ENCODE measurements at places on chromosomes 12 and 14.

GRCh38 chr12:55034218-55034617 is 14.4 kb downstream of the NEUROD4 start:
- DNase-seq = no peak

DNA sequence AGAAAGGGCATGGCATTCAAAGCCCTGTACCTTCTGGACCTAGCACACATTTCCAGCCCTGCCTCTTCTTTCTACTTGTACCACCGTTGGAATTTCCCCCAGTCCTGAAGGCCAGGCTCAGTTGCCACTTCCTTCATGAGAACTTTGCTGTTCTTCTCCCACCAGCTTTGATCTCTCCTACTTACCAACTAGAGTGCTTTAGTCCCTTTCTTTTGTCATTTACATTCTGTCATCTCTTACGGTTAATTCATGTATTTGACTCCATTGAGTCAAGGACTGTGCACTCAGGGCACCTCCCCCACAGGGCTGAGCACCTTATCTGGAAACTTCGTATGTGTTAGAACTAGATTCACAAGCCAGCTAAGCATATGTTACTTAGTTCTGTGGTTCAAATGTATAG is 26.3 kb downstream of the BICDL1 start:
- peak; percentile 58 for DNase-seq

DNA sequence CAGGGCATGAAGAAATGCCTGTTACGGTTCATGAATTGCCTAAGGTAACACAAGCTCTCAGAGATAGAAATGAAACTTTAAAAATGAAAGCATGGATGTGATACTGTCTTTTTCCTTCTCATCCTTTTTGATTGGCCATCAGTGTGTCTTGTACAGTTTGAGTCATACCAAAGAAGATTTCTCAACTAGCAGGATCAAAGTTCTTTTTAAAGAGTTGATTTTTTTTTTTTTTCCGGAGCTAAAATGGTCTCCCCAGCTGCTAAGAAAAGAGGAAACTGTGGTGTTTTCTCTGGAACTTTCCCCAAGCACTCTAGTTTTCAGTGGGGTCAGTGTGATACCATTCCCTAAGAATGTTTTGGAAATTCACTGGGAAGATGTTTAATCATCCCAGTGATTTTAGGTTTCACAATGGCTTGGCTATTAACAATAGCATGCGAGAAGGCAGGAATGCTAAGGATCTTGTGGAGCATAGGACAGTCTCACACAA is 105.0 kb downstream of the ETNK1 start:
- no peak for DNase-seq

DNA sequence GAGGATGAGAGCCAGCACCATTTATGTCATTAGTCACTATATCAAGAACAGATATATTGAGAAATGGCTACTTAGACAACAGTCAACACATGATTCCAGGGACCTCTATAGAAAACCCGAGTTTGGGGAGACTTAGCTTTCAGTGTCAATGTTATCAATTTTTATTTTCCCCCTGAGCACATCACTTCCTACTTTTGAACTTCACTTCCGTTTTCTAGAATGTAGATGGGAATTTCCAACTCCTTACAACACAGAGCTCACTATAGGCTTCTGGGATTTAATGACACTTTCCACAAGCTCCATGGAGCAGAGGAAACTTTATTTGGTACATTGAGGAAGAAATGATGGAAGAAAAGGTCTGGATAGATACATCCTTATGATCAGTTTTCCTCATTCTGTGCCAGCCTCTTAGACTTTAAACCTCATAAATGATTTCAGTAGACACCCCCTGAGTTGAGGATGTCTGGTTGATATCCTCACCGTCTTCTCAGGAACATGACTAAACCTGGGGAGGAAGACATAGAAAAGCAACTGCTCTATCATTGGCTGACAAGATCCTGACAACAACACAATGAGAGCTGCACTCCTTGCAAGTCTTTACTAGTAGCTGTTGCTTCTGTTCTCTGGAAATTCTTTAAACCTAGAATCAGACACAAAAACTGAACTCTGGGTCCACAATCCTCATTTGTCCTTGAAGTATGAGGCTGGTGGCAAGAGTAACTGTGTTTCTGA is 449.4 kb upstream of the OR4E1 start:
- peak; percentile 39 for DNase-seq

GRCh38 chr12:46675736-46676135 is 150.1 kb downstream of the SLC38A4 start:
- peak; percentile 33 for DNase-seq

GRCh38 chr12:113854385-113855142 is 111.6 kb downstream of the RBM19 start:
- no peak for DNase-seq

DNA sequence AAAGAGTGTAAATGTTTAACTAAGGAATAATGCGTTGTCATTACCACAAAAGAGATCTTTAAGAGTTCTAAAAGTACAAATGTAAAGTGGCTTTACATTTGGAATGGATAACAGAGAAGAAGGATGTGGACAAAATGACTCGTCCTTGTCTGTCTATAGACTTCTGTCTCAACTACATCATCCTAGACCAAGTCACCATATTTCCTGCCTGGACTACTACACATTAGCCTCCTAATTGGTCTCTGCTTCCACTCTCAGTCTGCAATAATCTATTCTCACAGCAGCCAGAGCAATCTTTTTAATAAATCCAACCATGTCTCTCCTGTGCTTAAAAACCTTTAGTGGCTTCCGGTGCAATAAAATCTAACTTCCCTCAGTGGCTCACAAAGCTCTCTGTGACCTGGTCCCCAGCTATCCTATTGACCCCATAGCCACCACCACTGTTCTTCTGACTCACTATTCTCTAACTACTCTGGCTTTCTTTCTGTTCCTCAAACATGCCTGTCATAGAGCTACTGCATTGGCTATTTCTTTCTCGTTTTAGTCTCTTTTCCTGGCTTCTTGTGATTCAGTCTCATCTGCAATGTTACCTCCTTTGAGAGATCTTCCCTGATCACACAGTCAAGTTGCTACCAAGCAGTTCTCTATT is 91.1 kb downstream of the MYF5 start:
- DNase-seq = no peak

DNA sequence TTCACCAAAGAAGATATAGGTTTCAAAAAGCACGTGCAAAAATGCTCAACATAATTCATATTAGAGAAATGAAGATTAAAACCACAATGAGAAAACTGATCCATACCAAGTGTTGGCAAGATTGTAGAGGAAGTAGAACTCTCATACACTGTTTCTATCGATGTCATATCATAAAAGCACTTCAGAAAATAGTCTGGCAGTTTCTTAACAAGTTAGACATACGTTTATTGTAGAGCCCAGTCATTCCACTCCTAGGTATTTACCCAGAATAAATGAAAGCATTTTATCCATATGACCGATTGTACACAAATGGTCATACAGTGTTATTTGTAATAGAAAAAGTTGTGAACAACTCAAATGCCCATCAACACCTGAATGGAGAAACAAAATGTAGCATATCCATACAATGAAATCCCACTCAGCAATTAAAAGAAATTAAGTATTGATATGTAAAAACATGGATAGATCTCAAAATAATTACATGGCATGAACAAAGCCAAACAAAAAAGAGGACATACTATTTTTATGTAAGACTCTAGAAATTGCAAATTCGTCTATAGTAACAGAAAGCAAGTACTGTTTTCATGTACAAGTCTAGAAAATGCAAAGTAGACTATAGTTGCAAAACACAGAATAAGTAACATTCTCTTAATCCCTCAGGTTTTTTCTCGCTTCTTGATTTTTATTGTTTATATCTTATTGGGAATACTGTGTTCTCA is 41.0 kb downstream of the USP15 start:
- DNase-seq = no peak

DNA sequence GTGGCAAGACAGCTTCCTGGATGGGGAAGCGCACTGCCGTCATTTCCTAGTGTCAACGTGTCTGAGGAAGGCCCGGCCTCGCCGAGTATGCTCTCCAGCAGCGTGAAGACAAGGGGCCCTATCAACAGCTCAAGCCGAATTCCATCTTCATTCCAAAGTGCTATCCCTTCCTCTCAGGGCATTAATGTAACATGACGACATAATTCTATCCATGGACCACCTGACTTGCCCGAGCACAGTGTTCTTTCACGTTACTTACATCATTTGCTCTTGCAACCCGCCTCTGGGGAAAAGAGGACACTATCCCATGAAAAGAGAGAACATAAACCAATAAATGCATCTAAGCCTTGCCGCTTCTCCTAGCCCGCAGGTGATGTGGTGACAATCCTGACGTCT is 22.9 kb downstream of the CCDC92 start:
- DNase-seq = no peak

GRCh38 chr12:121926874-121927706 is 8.7 kb downstream of the CFAP251 start:
- no peak for DNase-seq

- DNase-seq = no peak
Measured at GRCh38 chr12:69623970-69624369, 13.3 kb upstream of the LRRC10 start.

DNA sequence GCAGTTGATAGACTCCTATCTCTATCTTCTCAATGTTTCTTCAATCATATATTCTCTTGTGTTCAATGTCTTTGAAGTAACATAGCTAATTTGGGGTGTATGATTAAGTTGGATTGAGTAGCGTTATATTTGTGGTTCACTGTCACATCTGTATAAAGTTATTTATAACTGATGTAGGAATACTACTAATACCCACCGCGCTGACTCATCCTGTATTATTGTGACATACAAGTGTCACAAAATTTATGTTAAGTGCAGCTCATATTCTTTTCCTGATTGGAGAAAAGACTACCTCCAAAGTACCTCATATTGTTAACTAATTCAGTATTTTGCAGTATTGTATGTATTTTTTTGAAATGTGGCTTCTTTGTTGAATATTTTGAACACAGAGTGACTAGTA is 940.8 kb downstream of the SLC6A15 start:
- no peak for DNase-seq

GRCh38 chr12:105843561-105843960 is 295.2 kb downstream of the NUAK1 start:
- DNase-seq = no peak

GRCh38 chr12:127235761-127236160 is 1031.2 kb upstream of the TMEM132C start:
- DNase-seq = no peak

- DNase-seq = no peak
Measured at GRCh38 chr12:85523197-85523596, 243.2 kb downstream of the ALX1 start.

DNA sequence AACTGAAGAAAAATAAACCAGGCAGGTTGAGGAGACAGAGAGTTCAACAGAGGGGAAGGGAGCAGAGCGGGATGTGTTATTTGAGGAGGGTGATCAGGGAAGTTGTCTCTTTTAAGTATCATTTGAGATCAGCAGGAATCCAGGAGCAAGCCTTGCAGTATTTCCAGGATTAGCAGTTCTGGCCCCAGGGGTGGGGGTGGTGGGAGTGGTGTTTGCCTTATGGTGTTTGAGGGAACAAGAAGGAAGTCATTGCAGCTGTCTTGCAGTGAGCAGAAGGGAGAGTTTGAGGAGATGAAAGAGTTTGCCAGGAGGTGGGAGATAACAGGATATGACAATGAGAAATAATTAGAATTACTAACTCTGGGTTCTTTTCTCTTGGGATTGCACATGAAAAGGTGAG is 418.6 kb downstream of the NELL2 start:
- no peak for DNase-seq

DNA sequence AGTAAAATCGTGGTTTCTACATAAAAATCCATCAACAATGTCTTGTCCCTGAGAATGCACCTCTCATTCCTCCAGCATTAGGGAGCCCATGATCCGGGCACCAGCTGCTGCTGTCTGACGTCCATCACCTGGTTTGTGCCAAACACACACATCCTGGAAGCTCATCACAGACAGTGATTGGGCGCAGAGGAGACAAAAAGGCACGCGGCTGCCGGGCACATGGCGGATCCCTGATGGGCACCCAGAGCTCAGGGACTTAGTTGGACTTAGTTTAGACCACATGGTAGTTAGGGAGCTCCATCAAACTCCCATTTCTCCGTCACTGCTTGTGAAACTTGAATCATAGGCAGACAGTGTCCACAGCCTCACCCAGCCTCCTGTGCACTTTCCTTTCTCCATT is 1059.3 kb downstream of the TMEM121 start:
- no peak for DNase-seq

- no peak for DNase-seq
Measured at GRCh38 chr14:71355324-71356201, 448.3 kb downstream of the PCNX1 start.

DNA sequence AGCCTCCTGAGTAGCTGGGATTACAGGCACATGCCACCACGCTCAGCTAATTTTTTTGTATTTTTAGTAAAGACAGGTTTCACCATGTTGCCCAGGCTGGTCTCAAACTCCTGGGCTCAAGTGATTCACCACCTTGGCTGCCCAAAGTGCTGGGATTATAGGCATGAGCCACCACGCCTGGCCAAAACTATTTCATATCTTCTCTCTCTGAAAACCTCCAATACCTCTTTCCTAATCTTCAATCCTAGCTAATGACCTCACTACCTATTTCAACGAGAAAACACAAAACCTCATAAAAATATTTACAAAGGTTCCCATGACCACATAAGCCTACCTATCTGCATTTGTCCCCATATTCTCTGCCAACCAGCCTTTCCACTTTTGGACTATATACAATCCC is 32.3 kb upstream of the ANKS1B start:
- no peak for DNase-seq

All from CD4-positive, alpha-beta T cell treated with Interleukin-2 at 100 ng/mL for 4 hours (primary cell).